Epithelial cell of proximal tubule (primary cell): ENCODE measurements at places on chromosomes 3 and 15. TPM values are rescaled to one million over a fixed set of nuclear protein-coding genes. Genes with fewer than 3 reads are reported as not detected.

COX17 gene
- total RNA-seq, result 45.3 and 91.1 TPM in 2 replicates

SH3BP5 gene
- 6.7 and 7.7 TPM in 2 replicates for total RNA-seq

PDHB gene
- 99.5 and 103 TPM in 2 replicates for total RNA-seq

ALDH1L1 gene
- 0.06 and 0.29 TPM in 2 replicates for total RNA-seq

WNT7A gene
- 8.6 and 10.3 TPM in 2 replicates for total RNA-seq

FGD5 gene
- total RNA-seq, result 0.06 TPM in 1 of 2 replicates, not detected in the other

A4GNT gene
- not detected in 2 replicates for total RNA-seq

COLQ gene
- 0.12 and 0.14 TPM in 2 replicates for total RNA-seq

GOLIM4 gene
- total RNA-seq, result 25.2 and 31.0 TPM in 2 replicates

TPRG1 gene
- total RNA-seq, result not detected in 2 replicates

CCK gene
- total RNA-seq, result 0.63 TPM in 1 of 2 replicates, not detected in the other

DNA sequence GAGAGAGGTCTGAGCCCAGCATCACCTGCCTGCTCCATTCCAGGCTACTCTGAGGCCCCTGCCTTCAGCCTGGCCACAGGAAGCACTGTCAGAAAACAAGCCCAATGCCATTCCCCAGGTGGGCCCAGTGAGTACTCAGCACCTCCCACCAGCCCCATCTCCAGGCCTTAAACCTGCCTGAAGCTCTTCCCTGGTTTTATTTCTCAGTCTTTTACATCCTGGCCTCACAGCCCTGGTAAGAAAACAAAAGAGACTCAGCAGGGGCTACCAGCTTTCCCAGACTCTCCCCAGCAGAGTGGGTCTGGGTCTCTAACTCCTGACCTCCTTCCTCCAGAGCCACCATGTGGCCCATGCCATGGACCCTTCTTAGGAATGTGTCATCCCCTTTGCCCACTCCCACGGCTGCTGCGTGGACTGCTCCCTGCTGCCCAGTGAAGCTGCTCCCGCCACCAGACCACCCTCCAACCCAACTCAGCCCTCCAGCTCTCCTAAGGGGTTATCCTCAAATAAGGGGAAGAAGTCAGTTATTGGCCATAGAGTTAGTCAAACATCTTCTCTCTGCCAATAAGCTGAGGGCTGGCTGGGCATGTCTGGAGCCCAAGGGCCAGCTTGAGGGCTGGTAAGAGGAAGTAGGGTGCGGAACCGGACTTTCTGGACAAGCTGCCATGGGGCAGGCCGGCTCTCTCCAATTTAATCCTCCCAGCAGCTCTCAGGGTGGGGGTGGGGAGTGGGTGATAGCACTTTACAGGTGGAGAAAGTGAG, 116.7 kb upstream of the LINGO1 start:
- DNase-seq, result no peak

DNA sequence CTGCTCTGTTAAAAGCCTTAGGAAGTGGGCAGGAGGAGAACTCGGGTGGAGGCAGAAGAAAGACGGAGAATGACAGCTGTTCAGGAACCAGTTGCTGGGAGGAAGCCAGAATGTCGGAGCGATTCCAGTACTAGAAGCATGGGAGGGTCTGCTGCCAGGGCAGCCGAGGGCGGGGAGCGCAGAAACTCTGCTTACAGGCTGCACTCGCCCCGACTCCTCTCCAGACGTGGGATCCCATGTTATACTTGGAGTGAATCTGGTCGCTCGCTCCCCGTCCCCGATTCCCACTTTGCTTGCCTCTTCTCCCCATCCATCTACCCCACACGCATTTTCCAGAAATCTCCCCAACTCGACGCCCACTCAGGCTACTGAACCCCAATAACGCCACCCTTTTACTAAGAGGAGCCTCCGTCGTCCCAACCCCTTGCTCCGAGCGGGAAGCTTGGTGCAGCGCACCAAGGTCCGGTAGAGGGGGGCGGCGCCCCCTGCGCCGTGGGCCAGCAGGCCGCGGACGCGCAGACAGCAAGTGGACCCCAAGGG, 665 bp downstream of the GATM start:
- no peak for DNase-seq

GRCh38 chr15:98923171-98923570, 84.4 kb downstream of the PGPEP1L start:
- DNase-seq, result no peak

GRCh38 chr15:58057559-58057958, 8.0 kb downstream of the ALDH1A2 start:
- no peak for DNase-seq

DNA sequence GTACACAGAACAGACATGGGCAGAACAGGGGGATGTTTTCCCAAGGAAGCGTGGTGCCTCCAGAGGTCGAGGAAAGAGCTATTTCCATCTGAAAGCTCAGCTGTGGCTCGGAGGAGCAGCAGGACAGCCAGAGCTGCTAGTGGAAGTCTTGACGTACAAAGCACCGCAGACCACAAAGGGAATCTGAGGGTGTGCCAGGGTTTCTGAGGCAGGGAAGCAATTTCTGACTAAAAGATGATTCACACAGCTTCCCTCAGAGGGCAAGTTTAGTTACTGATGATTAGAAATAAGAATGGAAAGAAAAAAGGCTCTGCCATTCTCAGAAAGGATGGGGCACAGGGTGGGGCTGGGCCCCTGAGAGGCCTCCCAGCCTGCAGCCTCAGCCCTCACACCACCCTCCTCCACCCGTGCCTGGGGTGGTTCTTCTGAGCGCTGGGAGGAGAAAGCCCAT, 45.8 kb upstream of the SEC13 start:
- peak; percentile 62 for DNase-seq

GRCh38 chr15:78056714-78057269, 20.7 kb downstream of the TBC1D2B start:
- DNase-seq, result no peak

GRCh38 chr3:185764163-185764979, 60.5 kb downstream of the IGF2BP2 start:
- DNase-seq, result no peak

GRCh38 chr3:138646513-138646912, 37.9 kb downstream of the FAIM start:
- no peak for DNase-seq

DNA sequence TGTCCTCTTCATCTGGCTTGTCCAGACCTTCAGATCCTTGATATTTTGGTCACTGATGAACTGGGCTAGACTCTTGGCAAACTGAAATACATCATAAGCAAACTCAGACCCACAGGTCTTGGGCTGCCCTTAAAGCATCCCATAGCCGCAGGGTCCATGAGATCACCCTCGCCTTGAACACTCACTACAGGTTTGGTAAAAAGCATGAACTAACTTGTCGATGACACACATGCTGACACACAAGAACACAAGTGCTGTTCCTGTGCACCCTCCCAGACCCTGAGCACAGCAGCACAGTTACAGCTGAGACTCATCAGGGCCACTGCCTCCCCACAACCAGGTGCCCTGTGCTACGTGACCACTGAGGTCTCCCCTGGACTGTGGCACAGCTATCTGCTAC, 21.0 kb downstream of the PFKFB4 start:
- no peak for DNase-seq

DNA sequence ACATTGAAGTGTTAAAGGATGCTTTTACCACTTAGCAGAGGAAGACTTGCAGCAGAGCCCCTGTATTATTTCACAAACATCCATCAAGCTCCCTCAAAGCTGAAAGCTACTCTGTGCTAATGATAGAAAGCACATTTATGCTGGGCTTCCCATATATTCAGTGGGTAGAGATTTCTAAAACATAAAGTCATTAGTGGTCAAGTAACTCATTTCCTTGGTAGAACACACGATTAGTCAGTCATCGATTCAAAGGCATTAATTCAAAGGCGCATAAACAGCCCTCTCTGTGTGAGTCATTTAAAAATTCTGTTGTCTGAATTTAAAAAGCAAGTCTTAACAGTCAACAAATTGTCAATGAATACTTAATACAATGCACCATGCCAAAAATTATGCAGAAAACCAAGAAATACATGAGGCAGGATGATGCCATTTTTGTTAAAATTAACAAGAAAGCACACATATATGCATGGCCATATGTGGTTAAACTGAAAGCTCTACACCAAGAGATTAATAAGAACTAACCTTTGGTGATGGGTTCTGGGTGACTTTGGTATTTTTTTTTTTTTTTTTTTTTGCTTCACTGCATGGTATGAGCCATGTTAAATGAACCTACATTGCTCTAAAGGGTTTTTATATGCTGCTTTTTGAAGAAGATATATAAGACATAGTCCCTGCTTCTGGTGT, 61.7 kb downstream of the LDHAL6B start:
- DNase-seq, result no peak

DNA sequence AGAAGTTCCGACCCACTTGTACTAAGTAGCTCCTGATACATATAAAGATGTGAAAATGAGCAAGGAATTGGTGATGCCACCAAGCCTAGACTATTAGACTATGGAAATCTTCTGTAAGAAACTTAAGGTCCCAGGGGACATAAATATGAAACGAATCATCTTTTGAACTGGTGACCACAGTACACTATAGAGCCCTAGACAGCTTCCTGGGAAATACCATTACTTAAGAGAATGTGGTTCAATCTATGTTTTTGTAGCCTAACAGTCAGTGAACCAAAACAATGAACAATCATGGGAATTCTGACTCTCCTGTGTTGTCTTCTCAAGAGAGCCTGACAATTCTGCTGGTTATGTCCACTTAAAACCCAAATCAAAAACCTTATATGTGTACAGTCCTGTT, 191.6 kb downstream of the GREM1 start:
- DNase-seq, result peak; percentile 74

- no peak for DNase-seq
These were observed 23.0 kb upstream of the EPHB1 start for GRCh38 chr3:134772011-134772410.

- DNase-seq, result no peak
These were observed 315.8 kb upstream of the CCDC54 start for GRCh38 chr3:107061466-107061865.

- no peak for DNase-seq
These were observed 9.8 kb upstream of the TMEM40 start for GRCh38 chr3:12768579-12769527.

GRCh38 chr3:151580591-151580990, 119.7 kb upstream of the IGSF10 start:
- peak; percentile 20 for DNase-seq

DNA sequence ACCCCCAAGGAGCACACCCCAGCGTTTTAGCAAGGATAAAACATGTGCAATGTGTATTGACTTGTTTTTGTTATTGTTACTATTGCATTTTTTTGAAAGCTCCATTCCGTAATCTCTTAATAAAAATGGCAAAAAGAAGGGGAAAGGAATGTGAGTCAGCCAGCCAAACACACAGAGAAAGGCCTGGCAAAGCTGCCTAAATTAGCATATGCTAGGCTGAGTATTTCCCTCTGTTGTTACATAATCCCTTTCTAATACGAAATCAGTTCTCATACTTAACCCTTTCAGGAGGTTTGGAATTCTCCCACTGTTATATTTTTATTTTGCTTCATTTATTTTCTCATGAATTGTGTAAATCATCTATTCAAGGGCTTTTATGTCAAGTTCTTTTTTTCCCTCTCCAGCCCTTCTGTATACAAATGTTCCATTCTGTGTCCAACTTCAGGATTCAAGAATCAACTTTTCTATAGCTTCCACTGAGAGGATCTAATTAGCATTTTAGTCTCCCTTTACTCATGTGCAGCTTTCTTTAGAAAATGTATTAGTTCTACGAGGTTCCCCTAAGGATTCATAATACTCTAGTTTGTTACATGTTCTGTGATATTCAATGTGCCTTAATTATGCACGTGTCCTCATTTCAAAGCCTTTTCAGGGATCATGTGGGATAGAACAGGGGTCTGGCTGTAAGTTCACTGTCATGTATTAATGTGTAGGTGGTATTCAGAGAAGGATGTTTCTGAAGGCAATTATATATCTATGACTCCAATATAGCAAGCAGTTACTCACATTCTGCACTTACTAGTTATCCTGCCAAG, 9.2 kb downstream of the CADM2 start:
- DNase-seq, result no peak
